Stimulated activated CD8-positive, alpha-beta memory T cell treated with anti-CD3 and anti-CD28 coated beads, Interleukin-2, amount 100 ng/mL, for 1 hour (primary cell): ENCODE measurements at places on chromosomes 16 and 17.

DNA sequence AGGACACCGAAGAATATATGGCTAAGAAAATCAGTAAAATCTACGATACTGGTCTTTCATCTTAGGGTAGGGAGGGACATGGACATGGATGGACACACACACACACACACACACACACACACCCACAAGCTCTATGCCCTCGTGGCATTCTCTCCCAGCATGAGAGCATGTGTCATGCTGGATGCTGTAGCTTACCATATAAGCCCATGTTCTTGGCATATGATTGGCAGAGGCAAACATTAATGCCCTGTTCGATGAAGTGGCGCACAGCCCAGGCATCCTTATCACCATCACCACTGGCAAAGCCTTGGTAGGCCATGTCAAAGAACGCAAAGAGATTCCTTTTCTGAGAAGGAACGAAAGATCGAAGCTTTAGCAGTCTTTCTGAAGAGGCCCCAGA, 17.6 kb downstream of the GOT2 start:
- no peak for DNase-seq

DNA sequence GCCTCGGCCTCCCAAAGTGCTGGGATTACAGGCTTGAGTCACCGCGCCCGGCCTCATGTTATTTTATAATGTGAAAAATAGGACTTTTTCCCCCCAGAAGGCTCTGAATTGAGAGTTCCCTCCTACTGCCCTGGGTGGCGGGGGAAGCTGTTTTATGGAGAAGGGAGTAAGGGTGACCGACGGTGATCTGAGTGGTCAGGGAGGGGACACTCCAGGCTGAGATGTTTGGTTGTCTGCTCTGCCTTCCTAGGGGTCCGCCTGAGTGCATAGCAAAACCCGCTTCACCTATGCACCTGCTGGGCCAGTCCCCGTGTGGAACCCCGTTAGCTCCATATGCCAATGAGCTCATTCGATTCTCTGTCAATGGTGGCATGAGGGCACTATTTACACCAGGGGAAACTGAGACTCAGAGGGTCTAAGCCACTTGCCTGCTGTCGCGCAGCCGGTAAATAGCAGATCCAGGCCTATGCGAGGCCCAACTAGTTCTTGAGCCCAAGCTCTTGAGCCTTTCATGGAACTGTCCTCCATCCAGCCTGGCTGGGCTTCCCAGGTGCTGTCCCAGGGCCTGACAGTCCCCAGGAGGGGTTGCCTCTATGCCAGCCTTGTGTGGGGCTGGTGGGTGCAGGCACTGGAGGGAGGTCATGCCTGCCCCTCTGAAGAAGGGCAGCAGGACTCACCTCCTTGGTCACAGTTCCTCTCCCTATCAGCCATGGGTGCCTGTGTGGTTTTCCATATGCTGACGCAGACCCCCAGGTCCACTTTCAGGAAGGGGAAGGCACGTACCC, 1.7 kb upstream of the GJD3 start:
- no peak for DNase-seq

DNA sequence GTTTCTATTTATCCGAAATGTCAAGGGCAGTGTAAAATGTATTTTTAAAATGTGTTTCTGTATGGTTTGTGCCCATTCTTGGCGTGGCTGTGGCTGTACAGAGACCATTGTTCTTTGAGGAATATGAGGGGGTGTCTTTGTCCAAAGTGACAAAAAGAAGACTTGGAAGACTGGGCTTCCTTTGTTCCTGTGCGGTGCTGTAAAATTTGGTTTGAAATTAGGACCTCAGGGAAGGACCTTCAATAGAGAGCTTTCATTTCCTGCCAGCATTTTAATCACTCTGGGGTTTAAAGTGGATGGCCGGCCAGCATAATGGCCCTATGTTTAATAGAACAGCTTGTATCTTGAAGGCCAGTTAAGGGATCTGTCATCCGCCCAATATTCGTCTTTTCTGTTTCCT, 190.1 kb upstream of the TBX2 start:
- no peak for DNase-seq

DNA sequence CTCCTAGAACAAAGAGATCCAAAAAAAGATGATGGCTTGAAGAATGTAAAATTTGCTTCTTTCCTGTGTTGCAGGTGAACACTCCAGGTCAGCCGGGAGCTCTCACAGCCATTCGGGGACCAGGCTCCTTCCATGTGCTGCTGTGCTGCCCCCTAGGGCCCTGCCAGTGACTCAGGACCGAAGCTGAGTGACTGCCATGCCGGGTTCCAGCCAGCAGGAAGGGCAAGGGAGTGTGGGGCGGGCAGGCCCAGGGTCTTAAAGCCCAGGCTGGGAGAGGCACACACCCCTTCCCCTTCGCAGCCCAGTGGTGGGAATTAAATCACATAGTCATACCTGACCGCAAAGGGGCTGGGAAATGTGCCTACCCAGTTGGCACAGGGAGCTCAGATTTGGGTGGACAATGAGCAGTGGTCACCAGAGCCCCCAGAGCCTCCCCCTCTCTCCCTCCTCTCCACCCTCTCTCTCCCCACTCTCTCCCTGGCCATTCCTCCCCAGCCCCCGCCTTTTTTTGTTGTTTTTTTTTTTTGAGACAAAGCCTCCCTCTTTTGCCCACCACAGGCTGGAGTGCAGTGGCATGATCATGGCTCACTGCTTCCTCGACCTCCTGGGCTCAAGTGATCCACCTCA, 11.5 kb downstream of the EPOP start:
- DNase-seq: no peak

DNA sequence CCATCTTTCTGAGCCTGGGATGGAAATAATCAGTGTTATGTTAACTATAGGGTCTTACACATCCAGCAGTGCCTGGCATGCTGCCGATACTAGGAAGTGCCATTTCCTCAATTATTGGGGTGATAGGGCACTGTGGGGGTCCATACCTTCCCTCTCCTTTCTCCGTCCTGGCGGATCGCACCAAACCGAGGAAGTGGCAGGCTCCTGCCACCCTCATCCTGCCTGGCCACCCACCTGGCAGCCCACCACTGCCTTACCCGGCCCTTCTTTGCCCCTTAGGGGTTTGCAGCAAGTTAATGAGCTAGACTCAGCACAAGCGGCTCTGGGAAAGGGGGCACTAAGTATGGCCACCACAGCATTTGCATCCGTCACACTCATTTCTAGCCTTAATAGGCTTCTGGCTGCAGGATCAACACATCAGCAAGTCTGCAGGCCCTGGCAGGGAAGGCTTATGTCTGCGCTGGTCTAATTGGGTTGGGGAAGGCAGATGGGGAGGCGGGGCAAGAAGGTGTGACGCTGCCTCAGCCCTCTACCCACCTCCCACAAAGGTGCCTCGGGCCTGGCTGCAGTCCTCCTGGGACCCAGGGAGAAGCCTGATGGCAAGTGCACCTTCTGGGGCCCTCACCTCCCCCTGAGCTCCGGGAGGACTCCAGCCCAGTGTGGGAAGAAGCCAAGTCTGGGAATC, 28.6 kb downstream of the DCAKD start:
- DNase-seq: no peak

DNA sequence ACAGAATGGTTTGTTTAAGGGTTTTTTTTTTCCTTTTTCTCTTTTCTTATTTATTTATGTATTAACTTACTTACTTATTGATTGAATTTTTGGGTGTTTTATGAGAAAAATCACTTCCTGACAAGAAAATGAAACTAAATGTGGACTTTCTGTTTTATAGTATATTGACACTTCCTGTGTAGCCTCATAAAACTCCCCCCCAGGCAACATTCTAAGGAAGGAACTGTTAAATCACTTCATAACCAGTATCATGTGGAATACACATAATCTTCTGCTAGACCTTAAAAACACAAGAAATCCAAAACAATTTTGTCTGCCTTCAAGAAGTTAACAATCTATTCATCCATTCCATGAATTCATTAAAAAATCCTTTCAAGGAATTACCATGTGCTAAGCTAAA, 164.1 kb upstream of the TOM1L1 start:
- no peak for DNase-seq

- peak; percentile 23 for DNase-seq
These were observed 122.1 kb downstream of the SKAP1 start for GRCh38 chr17:48307814-48308411.
